Activated naive CD4-positive, alpha-beta T cell (primary cell): ENCODE measurements at places on chromosomes 11 and 22.
A peak's percentile ranks its signal among the peaks of the same experiment; 100 is the strongest.

- DNase-seq: no peak
These were observed 575 bp downstream of the DUSP18 start for GRCh38 chr22:30667107-30667493.

DNA sequence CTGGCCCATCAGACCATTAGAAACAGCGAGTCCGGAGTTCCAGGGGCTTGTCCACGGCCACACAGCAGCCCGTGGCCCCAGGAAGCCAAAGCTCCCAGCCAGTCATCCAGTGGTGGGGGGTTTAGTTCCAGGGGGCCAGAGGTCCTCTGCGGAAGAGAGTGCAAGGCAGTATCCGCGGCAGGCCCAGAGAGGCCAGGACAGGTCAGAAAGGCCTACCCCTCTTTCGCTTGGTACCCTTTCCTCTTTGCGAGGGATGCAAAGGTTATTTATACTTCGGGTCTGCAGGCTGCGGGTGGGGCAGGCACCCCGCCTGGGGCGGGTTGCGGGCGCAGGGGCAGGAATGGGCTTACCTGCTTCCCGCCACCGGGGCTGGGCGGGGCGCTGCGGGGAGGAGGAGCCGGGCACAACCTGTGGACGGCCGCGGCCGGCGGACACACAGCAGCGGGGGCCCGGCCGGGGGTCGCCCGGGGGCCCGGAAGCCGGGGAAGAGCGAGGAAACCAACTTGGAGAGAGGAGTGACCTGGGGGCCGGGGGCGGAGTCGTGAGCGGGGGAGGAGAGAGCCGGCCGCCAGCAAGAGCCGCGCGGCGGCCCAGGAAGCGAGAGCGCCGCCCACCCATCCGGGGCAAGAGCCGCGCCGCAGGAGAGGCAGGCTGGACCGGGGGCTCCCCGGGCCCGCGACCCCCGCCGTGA is at the start of gene SH3BP1:
SH3BP1 (plus strand) TSS at position 600 of the 691 bp plus-strand sequence. CDS start 119 bp downstream, outside the sequence.
- DNase-seq: peak; percentile 59

GRCh38 chr11:3735827-3736226 is 61.5 kb downstream of the NUP98 start:
- DNase-seq: no peak

DNA sequence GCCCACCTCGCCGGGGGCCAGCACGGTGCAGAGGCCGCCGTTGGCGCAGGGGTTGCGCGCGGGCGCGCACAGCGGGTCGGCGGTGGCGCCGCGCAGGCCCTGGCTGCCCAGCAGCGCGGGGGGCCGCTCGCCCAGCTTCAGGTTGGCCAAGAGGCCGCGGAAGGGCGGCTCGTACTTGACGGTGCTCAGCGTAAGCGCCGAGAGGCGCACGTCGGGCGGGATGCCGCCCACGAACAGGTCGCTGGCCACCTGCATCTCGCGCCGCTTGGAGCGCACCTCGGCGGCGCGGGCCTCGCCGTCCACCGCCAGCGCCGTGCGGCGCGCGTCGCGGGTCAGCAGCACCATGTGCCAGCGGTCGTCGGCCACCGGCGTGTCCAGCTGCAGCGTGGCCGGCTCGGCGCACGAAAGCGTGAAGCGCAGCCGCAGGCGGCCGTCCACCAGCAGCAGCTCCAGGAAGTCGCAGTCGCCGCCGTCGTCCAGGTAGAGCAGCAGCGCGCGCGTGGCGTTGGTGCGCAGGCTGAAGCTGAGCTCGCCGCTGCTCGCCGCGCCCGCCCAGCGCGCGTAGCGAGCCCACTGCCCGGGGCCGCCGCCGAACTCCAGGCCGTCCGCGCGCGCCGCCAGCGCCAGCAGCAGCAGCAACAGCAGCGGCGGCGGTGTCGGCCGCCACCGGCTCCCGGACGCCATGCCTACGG is 9.8 kb downstream of the NRXN2 start:
- no peak for DNase-seq

DNA sequence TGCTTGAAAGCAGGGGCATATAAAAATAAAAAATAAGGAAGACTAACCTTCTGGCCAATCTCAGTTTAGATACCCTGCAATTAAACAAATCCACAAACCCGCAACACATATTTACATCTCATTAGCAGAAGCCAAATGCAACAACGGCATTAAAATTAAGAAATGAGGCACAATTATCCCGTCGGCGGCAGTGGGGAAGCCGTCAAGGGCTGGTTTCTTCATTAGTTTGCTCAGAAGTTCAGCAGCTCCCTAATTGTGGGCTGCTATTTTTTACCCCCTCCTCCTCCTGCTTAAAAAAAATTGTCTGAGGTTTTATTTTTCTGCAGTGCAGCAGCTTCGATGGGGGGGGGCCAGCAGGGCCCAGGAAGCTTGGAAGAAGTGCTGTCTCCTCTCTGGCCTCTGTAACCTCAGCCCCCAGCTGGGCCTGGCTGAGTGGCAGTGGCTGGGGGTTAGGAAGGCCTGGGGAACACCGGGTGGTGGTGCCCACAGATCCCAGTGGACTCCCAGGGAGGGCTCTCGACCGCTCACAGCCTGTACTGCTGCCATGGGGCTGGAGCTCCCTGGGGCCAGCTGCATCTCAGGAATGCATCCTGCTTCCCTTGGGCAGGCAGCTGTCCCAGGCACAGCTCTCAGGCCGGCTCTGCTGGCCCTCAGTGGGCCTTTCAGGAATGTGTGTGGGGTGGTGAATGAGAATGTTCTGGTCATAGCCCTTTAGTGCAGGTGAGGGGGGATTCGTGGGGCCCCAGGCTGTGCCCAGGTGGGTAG is 148.7 kb upstream of the B3GAT1 start:
- no peak for DNase-seq

- DNase-seq: no peak
These were observed 111.6 kb upstream of the CD82 start for GRCh38 chr11:44453871-44454270.

GRCh38 chr22:42879371-42880021 is 22.4 kb upstream of the ARFGAP3 start:
- no peak for DNase-seq

GRCh38 chr11:87114093-87114492 is 76.4 kb downstream of the TMEM135 start:
- no peak for DNase-seq

DNA sequence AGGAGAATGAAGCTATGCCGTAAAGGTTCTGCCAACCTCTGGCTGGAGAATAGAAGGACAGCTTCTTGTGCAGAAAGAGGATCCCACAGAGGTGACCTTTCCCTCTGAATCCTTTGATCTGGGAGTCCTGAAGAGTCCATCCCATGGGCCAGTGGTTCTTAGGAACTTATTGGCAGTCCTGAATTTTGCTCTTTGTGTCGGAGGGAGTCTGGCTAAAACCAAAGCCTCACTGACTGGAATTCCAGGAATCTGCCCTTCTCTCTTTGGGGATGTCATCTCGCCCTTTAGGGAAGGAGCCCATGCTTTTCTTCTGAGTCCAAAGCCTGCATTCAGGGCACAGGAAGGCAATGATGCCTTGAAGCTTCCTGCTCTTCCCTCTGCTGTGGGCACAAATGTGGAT is 45.5 kb downstream of the PKNOX2 start:
- DNase-seq: no peak

- DNase-seq: no peak
These were observed 97.4 kb upstream of the PRDM11 start for GRCh38 chr11:45048870-45049691.

GRCh38 chr11:94790197-94790596 is 22.0 kb downstream of the AMOTL1 start:
- no peak for DNase-seq

DNA sequence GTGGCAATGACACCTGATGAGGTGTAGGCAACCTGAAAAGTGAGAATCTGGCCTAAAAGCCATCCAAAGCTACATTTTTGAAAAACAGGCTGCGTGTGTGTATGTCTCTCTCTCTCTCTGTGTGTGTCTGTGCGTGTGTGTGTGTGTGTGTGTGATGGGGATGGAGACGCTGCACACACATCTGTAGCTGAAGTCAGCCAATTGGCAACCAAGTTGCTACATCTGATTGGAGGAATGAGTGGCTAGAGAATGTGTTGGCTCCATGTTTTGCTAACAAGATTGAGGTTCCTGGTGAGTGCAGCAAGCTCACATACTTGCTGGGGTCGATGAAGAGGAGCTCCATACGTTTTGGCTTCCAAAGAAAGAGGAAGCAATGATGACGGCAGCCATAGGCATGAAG is 311.4 kb upstream of the NCAM1 start:
- no peak for DNase-seq

- DNase-seq: no peak
These were observed 189.5 kb downstream of the FAM76B start for GRCh38 chr11:95599959-95600586.

- no peak for DNase-seq
These were observed 4.6 kb downstream of the ETS1 start for GRCh38 chr11:128582496-128583366.

DNA sequence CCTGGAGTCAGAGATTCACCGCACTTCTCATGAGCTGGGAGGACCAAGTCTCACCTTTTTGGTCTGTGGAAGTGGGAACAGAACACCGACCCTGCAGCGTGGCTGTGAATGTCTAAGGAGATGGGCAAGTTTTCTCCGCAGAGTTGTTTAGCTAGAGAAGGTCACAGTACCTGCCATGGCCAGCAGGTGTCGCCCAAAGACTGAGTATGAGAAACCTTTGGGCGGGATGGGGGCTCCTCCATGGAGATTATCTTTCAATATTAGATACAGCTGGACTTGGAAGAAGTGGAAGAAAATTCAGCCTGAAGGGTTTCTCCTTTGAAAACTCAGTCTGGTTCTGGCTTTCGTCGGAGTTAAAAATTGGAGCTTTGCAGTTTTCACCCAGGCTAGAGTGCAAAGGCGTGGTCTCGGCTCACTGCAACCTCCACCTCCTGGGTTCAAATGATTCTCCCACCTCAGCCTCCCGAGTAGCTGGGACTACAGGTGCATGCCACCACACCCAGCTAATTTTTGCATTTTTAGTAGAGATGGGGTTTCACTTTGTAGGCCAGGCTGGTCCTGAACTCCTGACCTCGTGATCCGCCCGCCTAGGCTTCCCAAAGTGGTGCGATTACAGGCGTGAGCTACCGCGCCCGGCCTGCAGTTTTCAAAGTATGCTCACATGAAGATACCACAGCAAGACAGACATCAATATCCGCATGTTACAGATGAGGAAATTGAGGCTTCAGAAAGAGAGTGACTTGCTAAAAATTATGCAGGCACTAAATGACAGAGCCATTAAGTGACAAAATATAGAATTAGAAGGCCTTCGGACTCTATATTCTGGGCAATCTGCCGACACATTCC is 10.7 kb upstream of the DSCAML1 start:
- peak; percentile 59 for DNase-seq

DNA sequence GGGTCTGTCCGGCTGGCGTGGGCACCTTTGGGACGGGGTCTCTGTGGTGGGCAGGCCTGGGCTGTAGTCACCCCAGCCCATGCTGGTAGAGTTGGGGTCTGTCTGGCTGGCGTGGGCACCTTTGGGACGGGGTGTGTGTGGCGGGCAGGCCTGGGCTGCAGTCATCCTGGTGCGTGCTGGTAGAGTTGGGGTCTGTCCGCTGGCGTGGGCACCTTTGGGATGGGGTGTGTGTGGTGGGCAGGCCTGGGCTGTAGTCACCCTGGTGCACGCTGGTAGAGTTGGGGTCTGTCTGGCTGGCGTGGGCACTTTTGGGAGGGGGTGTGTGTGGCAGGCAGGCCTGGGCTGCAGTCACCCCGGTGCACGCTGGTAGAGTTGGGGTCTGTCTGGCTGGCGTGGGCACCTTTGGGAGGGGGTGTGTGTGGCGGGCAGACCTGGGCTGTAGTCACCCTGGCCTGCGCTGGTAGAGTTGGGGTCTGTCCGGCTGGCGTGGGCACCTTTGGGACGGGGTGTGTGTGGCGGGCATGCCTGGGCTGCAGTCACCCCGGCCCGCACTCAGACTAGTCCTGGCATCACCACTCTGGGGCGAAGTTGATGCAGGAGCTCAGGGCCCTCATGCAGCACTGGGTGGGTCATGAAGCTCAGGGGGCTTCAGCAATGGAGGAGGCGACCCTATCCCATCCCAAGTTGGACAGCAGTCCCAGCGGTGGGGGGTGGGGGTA is 19.3 kb downstream of the PRR33 start:
- no peak for DNase-seq

DNA sequence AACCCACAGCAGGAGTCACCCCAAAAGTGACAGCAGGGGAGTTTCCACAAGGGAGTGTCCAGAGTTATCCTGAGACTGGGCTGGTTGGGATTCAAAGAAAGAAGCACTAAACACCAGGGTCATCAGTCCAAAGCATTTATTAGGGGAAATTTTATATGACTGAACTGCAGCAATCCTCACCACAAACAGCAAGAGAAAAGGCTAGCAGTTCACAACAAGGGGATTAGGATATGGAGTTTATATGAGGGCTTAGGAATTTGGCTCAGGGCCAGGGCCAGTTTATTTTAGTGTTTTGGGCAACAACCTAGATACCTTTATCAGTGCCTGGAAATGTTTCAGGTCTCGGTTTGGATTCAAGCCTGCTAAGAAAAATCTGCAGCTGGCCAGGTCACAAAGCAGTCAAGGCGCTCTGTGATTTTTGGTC is 4.6 kb upstream of the TMEM126A start:
- DNase-seq: no peak

- DNase-seq: no peak
These were observed 816 bp upstream of the PHRF1 start for GRCh38 chr11:575313-575995.

GRCh38 chr22:29037340-29037932 is 24.2 kb downstream of the C22orf31 start:
- no peak for DNase-seq
